Lower lobe of right lung (tissue), 2 donors: ENCODE measurements at places on chromosomes 7 and 10.

- no peak for DNase-seq
Observed at GRCh38 chr7:85230623-85231022, 43.8 kb upstream of the SEMA3D start.

DNA sequence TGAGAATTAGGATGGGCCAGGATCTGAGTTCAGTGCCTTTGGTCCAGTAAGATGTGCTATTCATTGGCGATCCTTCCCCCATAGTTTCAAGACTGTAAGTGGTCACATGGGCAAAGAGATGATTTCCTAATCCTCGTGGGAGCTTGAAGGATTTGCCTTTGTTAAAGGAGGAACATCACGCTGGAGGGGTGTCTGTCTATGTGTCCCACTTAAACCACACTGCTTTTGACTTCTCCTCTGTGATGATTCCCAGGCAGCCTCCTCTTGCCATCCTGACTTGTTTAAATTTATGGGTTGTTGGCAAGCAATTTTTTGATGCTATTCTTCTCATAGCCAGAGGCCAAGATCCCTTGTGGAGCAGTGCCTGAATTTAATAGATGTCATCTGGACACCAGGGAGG lies 154.0 kb downstream of the TCF7L2 start:
- no peak for DNase-seq

- no peak for DNase-seq
Observed at GRCh38 chr10:46245381-46245900, 41.4 kb upstream of the ANTXRL start.

DNA sequence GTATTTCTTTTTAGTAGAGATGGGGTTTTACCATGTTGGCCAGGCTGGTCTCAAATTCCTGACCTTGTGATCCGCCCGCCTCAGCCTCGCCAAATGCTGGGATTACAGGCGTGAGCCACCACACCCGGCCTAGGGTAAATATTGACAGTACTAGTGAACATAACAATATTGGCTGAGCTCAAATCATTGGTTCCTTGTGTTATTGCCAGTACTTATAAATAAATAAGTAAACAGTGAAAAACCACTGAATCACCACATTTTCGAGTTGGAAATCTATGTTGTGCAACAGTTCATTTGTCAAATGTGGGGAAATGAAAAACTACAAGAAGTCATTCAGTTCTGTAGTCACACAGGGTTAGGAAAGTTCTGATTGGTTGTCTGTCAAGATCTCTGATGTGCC lies 15.8 kb downstream of the RPP30 start:
- no peak for DNase-seq

DNA sequence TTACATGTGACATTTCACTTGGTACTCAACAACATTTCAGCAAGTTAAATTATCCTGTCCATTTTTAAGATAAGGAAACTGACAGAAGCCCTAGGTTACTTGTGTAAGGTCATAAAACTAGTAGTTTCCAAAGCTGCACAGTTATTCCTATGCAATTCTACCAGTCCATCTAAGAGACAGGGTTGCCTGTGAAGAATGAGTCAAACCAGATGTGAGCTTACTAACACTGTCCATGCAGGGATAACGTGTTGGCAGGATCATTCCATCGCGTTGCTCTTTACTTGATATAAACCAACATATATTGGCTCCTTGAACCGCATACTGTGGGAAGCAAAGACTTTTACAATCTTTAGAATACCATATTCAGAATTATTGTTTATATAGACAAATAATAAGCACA lies 280.9 kb upstream of the HGF start:
- DNase-seq: no peak
